ENCODE measurements at places on chromosomes 12 and 14.

GRCh38 chr14:51612449-51612848 lies 39.3 kb upstream of the FRMD6 start:
- DNase-seq = no peak

DNA sequence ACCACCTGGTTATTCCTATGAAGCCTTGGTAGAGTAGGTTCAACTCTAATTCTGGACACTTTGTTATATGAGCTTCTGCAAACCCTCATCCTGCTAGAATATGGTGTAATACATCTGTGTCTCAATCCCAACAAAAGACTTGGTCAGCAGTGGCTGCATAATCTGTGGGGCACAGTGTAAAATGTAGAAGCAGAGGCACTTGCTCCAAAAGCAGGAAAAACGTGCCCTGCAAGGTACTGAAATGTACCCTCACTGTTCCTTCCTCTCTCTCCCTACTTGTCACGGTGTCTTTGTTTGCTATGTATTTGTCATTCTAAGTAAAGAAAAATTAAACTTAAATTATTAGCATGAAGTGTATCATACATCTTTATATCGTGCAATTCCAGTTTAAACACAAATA lies 267.9 kb downstream of the BCL11B start:
- no peak for DNase-seq

GRCh38 chr14:80206351-80207080 lies 4.8 kb downstream of the DIO2 start:
- no peak for DNase-seq

DNA sequence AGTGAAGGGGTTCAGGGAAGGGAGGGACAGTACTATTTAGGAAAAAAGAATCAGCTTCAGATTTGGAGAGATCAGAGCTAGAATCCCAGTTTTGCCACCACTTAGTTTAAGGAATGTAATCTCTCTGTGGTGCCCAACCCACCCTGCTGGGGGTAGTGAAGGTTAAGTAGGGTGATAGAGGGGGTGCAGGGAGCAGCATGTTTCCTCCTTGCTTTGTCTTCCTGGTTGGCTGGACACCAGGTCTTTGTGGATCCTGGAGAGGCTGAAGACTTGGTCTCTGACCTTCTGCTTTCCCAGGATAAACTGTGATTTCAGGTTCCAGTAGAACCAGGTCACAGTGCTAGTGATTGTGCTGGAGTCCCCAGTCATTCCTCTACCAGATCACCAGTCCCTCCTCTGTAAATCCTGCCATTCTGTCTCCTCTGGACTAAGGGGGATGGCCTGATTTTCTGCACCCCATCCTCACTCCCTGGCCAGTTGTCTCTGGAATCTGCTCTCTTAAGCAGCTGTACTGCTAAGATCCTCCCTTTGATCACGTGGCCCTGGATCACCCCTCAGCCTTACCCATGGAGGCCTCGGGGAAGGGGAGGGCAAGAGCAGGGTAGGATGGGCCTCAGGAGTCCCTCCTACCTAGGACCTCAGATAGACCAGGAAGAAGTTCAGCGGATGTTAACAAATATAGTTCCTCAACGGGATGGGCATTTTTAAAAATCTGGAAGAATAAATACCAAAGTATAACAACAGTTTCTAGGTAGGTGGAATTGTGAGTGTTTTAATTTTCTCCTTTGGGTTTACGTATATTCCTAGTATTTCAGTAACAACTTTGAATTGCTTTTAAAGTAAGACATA lies 3.1 kb downstream of the MAP3K12 start:
- no peak for DNase-seq

DNA sequence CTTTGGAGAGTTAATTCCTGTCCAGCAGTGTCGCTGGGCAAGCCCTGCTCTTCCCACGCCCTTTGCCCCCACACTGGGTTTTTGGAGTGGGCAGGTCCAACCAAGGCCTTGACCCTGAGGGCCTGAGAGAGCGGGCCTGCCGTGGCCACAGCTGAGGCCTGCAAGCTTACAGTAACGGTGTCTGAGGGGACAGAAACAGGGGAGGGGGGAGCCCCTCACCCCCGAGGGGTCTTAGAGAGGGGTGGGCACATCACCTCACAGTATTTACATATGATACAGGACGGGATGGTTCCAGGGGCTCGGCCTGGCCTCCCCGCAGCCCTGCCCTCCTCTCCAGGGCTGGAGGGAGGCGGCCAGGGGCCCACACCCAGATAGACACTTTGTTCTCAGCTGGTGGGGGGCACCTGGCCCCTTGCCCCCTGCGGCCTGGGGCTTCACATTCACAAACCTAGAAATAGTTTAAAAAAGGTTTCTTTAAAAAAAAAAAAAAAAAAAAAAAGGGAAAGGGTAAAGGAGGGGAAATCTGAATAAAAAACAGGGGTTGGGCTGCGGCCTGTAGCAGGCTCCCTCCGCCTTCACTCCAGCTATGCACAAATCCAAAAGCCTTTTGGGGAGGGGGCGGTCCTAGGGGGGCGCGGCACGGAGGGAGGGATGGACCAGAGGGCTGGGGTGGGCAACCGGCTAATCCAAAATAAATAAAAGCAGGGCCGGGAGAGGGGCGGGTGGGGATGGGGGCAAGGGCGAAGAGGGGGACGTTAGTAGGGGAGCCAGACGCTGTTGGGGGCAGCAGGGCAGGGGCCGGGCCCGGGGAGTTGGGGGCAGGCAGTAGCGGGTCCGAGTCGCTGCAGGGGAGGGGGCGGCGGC lies 14.8 kb upstream of the PLA2G1B start:
- DNase-seq = no peak

DNA sequence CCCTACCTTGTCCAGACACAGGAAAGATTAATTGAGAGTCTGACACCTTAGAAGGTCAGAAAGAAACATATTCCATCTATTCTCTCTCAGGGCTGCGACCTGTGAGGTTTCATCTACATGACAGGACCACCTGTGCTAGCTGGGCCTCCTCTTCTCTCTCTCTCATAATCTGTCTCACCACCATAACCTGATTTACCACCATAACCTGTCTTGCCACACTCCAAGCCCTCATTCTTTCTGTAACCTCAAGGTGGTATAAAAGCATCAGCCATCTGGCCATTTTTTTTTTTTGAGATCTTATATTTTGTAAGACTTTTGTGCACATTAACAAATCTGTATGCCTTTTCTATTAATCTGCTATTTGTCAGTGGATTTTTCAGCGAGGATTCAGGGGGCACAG lies 75.5 kb downstream of the ACADS start:
- DNase-seq = no peak

GRCh38 chr14:81449114-81449513 lies 49.0 kb upstream of the STON2 start:
- no peak for DNase-seq

DNA sequence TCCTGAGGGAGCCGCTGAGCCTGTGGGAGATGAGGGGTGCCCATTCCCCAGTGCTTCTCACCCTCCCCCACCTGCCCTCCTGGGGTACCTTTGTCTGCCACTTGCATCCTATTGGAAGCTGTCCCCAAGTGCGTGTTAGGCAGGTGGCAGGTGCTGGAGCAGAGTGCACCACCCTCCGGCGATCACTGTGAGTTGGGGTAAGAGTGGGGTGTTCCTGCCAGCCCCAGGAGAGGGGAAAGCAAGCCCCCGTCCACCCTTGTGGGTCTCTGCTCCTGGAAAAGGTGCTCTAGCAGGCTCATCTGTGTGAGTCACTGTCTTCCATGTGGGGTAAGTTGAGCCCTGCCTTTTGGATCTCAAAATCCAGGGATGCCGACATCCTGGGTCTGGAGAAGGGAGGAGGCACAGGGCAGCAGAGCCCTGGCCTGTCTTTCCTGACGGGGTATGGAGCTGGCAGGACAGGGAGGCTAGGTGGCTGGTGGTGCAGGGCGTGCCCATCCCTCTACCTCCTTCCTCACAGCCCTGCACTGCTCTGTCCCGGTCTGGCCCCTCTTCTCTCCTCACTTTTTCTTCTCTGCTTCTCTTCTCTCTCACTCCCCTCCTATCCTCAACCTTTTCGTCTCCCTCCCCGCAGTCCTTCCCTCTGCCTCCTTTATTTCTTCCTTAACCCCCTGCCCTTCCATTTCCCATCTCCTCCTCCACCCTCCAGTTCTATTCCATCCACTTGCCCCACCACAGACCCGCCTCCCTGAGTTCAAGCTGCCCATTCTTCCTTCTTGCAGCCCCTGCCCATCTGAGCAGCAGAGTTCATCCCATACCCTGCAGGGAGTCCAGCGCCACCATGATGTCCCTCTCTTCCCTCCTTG lies 20.1 kb upstream of the KRT7 start:
- DNase-seq = no peak

DNA sequence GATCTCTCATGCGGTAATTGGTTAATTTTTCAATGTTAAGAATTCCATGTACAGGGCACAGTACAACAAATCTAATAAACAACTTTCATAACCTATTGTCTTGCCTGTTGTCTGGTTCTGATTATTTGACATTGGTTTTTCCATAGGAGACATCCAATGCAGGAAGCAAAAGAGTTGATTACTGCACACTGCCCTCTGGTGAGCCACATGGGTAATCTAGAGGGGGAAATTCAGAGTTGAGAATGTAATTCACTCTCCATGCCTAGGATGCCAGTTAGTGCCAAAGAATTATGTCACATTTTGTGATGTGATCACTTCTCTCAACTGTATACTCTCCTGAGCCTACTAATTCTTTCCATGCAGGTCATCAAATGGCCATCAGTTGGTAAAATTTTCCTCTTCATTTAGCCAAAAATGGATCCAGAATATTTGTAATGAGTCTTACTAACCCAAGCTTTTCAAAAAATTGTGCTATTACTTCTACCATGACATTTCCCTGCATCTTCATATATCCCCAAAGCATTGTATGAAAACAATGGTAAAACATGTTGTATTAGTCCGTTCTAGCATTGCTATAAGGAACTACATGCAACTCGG lies 17.7 kb upstream of the CCDC91 start:
- no peak for DNase-seq

- no peak for DNase-seq
Observed at GRCh38 chr12:125586441-125586840, 521.2 kb downstream of the AACS start.

GRCh38 chr14:83197271-83197670 lies 1663.6 kb upstream of the SEL1L start:
- DNase-seq = no peak

DNA sequence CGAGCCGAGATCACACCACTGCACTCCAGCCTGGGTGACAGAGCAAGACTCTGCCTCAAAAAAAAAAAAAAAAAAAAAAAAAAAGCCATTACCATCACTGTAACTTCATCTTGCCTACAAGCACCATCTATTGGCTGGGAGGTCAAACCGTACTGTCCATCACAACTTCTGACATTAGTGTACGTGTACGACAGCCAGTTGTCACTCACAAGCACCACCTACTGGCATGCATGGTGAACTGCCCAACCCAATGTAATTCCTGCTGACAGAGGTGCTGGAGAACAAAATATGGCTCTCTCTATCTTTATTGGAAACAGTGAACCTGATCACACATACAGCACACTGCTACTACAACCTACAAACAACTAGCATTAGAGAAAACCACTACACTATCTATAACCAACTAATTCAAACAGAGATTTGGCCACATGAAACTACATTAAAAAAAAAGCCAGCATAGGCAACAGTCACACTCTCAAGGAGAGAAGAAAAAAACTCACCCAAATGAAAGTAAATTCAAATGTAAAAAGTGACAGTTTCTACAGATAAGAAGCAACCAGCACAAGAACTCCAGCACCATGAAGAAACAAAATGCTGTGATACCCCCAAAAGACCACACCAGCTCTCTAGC lies 82.3 kb downstream of the PUS7L start:
- no peak for DNase-seq

- DNase-seq = no peak
Observed at GRCh38 chr14:68217791-68218340, 398.3 kb downstream of the RAD51B start.

DNA sequence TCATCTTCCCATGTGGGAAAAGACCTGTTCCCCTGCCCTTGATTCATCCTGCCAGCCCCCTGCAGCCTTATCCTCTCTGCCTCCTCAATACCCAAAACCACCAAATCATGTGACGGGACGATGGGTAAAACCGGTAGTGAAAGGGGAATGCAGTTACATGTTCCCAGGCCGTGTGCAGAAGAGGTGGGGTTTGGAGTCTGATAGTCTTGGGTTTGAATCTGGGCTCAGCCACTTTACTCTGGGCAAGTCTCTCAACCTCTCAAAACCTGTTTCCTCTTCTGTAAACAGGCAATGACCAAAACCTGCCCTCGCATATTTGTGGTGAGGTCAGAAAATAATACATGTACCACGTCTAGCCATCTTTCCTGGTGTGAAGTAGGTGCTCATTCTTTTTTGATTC lies 123.0 kb downstream of the PLXNC1 start:
- no peak for DNase-seq

DNA sequence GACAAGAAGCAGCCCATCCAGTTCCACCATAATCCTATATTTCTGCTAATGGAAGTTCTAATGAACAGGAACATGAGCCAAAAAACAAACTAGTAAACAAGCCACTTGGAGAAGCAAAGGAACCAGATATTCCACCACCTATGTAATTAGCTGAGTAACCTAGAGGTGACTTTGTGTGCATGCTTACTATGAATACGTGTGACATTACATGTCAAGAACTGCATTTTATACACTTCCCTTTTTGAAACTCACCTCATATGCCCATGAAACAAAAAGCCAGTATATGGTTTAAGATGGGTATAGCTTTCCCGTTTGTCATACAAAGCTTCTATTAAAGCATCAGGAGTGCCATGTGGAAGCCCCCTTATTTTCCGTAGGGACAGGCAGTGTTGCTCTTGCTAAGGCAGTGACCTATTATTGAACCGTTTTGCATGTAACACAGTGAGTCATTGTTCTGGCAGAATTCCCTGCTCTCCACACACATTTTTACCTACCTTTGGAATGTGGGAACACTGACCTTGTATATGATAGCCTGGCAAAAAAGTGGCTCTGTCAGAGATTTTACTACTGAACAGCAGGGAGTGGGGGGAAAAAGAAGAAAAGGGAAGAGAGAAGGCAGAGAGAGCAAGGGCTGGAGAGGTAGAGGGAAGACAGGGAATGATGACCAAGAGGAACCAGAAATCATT lies 34.8 kb upstream of the FRMD6 start:
- DNase-seq = no peak

DNA sequence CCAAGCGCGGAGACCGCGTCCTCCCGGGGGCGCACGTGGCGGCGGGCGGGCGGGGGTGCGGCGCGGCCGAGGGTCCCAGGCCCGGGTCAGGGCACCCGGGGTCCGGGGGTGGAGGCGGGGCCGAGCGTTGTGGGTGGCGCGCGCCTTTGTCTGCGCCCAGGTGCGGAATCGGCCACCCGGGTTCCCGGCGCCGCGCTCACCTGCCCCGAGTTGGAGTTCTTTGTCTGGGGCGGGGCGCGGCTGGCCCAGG lies 50.1 kb downstream of the LRCOL1 start:
- no peak for DNase-seq
